Activated naive CD8-positive, alpha-beta T cell treated with anti-CD3 and anti-CD28 coated beads for 36 hours (primary cell): ENCODE measurements at places on chromosomes 6 and 20. TPM values are rescaled to one million over a fixed set of nuclear protein-coding genes. Genes with fewer than 3 reads are reported as not detected.

Gene TRAPPC3L
- total RNA-seq = not detected

Gene COMMD7
- total RNA-seq = 31.2 TPM

Gene MATN4
- 0.64 TPM for total RNA-seq

Gene LAMA2
- 2.0 TPM for total RNA-seq

Gene TNXB
- total RNA-seq = 1.2 TPM

Gene DOP1A
- total RNA-seq = 8.1 TPM

Gene BCAS1
- 0.10 TPM for total RNA-seq
